Cardiac septum (tissue), 1 donor: ENCODE measurements at places on chromosomes 16 and 17. TPM values are rescaled to one million over a fixed set of nuclear protein-coding genes. Genes with fewer than 3 reads are reported as not detected.

DNA sequence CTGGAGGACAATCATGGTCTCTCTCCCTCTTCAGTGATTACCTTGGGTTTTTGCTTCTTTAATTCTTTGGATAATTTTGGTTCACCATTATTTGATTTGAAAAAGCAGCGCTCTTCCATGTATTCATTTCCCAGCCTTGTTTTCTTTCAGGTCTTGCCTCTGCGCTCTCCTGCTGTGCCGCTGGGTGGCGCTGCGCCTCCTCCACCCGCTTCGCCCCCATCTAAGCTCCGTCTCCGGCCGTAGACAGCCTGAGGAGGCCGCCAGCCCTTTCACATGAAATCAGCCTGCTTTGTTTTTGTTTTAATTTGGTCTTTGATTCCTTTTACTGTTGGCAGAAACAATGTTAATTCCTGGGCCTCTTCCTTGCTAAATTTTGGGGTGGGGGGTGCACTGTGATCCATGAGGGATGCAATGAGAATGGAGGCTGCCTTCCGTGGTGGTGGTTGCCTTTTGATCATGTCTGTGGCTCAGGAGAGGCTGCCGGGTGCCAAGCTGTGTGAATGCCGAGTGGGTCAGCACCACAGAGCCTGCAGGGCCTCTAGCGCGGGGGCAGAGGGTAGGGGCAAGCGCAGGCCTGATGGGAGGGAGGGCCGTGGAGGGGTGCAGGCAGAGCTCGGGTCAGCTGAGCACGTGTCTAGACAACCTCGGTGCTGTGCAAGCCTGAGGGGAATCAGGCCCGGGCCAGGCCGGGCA, 64.1 kb downstream of the PLD6 start:
- no peak for DNase-seq

The TBC1D28 gene
- total RNA-seq: not detected

- no peak for DNase-seq
Observed at GRCh38 chr16:89000207-89000959, 23.4 kb upstream of the CBFA2T3 start.

- no peak for DNase-seq
Observed at GRCh38 chr17:14396547-14396946, 95.7 kb downstream of the HS3ST3B1 start.

- DNase-seq: no peak
Observed at GRCh38 chr16:30374538-30374937, at the start of gene MYL11. Gene MYL11, plus strand, starts transcription at chr16:30374802. Its CDS starts 56 bp downstream, at chr16:30374858.

The CRISPLD2 gene
- total RNA-seq: 16.3 TPM

GRCh38 chr17:28863953-28864352, 9.1 kb downstream of the ERAL1 start:
- DNase-seq: no peak

DNA sequence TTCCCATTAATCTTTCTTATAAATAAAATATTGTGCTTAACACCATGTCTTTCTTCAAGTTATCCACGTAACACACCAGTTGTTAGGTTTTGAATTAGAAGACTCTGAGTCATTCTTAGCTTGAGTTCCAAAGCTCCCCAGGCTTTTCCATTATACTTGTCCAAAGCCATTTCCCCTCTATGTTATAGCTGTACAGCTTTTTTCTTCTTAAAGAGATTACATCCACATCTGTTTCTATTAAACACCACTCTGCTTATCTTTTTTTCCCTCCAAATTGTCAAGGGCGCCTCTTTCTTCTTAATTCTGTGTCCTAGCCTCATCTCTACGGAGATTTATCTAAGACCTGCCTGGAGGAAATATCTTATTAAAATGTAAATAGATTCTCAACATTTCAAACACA, 139.4 kb upstream of the CPHXL start:
- DNase-seq: no peak

GRCh38 chr17:61926826-61927207, 965 bp downstream of the INTS2 start:
- no peak for DNase-seq

GRCh38 chr16:27429981-27430441, 28.0 kb downstream of the IL21R start:
- DNase-seq: no peak

- no peak for DNase-seq
Observed at GRCh38 chr16:86381491-86381890, 128.8 kb upstream of the FOXF1 start.

The ANKS4B gene
- not detected for total RNA-seq

- DNase-seq: no peak
Observed at GRCh38 chr17:52147872-52148271, 10.6 kb downstream of the CA10 start.

DNA sequence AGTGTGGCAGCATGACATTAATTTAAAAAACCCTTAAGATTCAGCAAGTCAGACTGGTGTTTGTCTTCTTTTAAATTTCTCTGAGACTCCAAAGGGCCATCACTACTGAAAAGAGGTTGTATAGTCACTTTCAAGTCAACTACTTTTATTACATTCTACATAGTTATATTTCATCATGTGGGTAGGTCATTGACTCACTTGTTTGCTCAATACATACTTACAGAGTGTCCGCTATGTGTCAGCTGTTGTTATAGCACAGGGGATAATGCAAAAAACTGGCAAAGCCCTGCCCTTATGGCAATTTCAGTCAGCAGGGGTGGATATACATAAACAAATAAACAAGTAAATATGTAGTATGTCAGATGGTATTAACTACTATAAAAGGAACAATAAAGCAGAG, 2.5 kb upstream of the MYH4 start:
- no peak for DNase-seq

- no peak for DNase-seq
Observed at GRCh38 chr17:63316100-63316499, 130.0 kb downstream of the CYB561 start.

- DNase-seq: no peak
Observed at GRCh38 chr17:21215935-21216334, 2.0 kb upstream of the TMEM11 start.

The RNF227 gene
- total RNA-seq: 1.00 TPM

GRCh38 chr17:1562176-1562643, 382 bp downstream of the PITPNA start:
- no peak for DNase-seq

GRCh38 chr16:2233872-2234812, 2.1 kb upstream of the DNASE1L2 start:
- no peak for DNase-seq

The MFAP4 gene
- 46.2 TPM for total RNA-seq

DNA sequence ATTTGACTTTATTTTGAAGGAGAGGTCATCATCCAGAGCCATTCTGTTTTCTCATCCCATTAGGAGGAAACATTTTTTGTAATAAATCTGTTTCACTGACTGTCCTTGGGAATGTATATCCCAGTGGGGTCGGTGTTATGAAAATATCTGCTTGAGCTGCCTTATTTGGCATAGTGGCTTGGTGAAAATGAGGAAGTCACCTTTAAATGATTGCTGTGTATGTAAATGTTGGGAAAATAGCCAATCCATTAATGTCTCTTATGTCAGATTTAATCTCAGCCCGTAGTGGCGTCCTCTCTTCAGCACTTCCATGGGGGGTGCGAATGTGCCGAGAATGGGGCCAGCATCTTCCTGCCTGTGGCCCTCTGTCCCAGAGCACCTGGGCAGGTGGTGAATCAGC, 57.6 kb downstream of the BANP start:
- DNase-seq: peak; percentile 29

The TSPAN10 gene
- total RNA-seq: 0.30 TPM

The TUFM gene
- total RNA-seq: 184 TPM

The TP53TG3F gene
- total RNA-seq: not detected
